Coronary artery (tissue), 2 donors: ENCODE measurements at places on chromosomes 12 and 14.
A peak's percentile ranks its signal among the peaks of the same experiment; 100 is the strongest.

GRCh38 chr12:82757656-82758055 is 71.0 kb downstream of the TMTC2 start:
- no peak for DNase-seq

GRCh38 chr12:118404876-118405521 is 28.6 kb downstream of the SUDS3 start:
- no peak for DNase-seq

- DNase-seq, result no peak
Observed at GRCh38 chr14:69260861-69261564, 1.1 kb downstream of the GALNT16 start.

DNA sequence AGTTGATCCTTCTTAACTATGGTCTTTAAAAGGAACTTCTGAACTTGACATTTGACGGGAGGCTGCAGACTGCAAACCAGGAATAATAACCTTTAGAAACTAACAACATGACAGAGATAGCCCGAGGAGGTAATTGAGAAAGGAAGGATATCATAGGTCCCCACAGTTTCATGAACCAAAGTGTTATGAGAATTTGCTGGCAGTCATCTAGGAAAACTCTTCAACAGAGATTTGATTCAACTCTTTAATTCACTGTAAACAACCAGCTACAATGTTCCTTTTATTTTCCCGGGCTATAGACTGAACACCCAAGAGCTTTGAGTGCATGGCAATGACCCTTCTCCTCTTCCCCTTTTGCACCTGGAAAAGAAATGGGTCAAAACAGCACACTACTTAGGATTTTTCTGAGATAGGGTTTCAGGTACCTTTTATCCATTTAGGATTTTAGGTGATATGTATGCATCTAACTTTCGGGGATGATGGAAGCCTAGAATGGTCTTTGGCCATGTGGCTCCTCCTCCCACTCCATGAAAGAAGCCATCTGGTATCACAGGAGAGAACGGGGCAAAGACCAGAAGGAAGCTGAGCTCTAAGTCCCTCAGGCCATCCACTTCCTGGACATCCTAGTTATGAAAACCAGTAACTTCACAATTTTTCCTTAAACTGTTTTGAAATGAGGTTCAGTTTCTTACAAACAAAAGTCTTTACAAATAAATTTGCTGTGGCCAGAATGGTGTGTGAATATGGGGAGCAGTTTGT is 23.0 kb downstream of the GLT8D2 start:
- DNase-seq, result no peak

DNA sequence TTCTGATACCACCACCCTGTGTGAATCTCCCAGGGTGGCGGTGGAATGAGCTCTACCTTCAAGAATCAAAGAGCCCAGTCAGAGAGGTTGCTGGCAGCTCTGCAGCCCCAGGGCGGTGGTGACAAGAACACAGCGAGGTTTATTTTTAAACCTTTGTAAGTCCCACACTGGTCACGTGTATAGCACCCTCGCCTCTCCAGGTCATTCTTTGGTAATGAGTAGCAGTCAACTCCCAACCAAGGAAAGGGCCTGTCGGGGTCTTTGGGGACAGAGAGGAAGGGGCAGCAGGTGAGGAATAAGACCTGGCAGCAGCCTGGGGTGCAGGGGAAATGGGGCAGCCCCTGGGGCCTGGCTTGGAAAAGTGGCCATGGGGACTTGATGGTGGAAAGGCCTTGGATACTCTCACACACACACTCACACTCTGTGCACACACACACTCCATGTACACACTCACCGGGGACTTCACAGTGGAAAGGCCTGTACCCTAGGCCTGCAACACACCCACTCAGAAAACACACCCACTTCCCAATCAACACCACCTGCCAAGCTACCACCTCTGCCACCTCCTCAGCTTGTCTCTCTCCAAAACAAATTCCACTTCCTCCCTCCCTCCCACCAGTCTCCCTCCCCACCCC is 178.6 kb downstream of the DPF3 start:
- no peak for DNase-seq

- DNase-seq, result peak; percentile 54
Observed at GRCh38 chr14:99062216-99062615, 209.8 kb downstream of the BCL11B start.

DNA sequence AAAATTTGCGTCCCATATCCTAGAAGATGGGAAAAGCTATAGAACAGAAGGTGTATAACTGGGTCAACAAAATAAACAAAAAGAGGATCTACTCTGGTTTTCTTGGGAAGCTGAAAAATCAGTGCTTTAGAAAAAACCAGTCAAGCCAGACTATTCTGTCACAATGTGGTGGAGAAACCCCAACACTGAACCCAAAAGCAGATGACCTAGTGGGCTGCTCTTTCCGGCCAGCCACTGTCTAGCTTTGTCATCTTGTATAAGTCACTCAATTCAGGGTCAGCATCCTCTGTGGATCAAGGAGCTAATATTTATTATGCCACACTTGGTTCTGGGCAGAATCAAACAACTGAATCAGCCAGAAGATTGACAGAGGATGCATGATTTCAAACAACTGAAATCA is 26.6 kb upstream of the TMCC3 start:
- DNase-seq, result no peak

GRCh38 chr12:65168681-65169319 is 583 bp upstream of the LEMD3 start:
- no peak for DNase-seq

DNA sequence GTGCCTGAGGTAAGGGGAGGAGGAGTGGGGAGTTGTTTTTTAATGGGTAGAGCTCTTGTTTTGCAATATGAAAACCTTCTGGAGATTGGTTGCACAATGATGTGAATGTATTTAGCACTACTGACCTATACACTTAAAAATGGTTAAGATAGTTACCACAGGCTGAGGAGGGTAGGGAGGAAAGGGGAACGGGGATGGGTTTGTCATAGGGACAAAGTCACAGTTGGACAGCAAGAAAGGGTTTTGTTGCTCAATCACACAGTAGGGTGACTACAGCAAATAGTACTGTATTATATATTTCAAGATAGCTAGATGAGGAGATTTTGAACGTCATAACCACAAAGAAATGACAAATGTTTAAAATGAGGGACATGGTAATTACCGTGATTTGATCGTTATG is 1562.4 kb downstream of the AACS start:
- no peak for DNase-seq
